ENCODE measurements at places on chromosomes 6 and 20.

- DNase-seq = no peak
These were observed 144.4 kb upstream of the MAN1A1 start for GRCh38 chr6:119493980-119494379.

DNA sequence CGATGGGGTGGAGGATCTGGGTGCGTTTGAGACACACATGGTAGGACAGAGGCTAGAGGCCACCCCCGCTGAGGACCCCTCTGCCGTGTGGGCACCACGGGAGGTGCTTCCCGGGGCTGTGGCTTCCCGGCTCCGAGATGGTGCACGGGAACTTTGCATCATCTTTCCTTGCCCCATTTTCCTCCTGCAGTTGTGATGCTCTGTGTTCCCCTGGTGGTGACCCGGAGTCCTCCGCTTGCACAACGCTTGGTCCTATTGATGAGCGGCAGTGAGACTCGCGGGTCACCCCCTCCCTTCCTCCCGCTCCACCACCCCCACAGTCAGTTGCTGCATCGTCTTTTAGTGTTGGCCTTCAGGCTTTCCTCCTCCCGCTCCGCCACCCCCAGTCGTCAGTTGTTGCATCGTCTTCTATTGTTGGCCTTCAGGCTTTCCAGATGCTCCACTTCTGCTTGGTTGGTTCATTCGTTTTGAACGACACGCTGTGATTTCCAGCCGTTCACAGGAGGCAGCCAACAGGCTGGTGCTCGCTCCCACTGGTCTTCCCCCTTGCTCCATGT is 37.3 kb downstream of the PYGB start:
- DNase-seq = peak; percentile 4

DNA sequence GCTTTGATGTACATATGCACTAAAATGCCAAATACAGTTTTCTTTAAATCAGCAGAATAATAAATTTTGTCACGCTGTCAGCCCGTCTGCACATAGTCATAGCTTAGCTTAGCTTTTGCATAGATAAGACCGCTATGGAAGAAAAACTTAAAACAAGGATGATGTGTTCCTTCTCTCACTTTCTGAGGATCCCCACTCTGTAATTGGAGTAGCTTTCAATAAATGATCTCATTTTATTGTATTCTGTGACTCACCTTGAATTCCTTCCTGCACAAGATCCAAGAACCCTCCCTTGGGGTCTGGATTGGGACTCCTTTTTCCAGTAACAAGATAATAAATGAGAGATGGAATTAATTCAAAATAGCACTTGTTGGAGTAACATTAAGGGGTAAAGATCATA is 186.2 kb downstream of the CDH26 start:
- DNase-seq = no peak

DNA sequence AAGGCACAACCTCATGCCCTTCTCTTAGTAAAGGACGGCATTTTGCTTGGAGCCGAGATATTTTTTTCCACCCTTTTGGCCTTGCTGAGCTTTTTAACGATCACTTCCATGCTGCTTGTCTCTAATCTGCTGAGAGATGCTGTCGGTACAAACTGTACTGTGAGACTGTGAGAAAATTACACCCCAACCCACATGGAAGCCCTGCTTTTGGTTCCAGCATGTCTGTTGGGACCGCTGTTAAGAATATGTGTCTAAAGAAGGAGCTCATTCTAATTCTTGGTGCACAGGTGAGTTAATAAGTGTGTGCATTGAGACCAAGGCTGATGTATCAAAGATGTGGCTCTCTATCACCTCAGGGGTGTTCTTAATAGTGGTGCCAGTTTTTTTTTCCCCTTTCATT is 304.5 kb upstream of the MAP3K7 start:
- no peak for DNase-seq

GRCh38 chr6:10618409-10618808 is 76.0 kb downstream of the C6orf52 start:
- no peak for DNase-seq

GRCh38 chr6:37125774-37126492 is 44.0 kb upstream of the PIM1 start:
- no peak for DNase-seq

DNA sequence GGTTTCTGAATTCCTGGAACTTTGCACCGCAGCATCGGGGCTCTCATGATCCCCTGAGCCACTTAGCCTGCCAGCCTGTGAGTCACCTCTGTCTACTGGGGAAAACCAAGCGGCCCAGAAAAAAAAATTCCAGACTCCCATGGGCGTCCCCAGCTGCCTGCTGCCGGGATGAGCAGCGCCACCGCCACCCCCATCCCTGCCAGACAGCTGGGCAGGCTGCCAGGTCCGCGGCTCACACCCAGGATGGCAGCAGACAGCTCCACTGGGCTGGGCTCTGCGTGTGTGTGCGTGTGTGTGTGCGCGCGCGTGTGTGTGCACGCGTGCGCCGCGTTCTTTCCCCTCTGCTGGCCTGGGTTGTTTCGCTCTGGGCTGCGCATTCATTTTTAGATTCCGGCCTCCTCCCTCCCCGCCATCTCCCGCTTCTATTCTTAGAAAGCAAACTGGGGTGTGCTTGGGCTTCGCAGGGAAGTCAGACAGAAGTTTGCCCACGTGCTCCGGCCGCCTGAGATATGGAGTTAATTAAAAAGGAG is 38.9 kb upstream of the PMEPA1 start:
- peak; percentile 84 for DNase-seq

DNA sequence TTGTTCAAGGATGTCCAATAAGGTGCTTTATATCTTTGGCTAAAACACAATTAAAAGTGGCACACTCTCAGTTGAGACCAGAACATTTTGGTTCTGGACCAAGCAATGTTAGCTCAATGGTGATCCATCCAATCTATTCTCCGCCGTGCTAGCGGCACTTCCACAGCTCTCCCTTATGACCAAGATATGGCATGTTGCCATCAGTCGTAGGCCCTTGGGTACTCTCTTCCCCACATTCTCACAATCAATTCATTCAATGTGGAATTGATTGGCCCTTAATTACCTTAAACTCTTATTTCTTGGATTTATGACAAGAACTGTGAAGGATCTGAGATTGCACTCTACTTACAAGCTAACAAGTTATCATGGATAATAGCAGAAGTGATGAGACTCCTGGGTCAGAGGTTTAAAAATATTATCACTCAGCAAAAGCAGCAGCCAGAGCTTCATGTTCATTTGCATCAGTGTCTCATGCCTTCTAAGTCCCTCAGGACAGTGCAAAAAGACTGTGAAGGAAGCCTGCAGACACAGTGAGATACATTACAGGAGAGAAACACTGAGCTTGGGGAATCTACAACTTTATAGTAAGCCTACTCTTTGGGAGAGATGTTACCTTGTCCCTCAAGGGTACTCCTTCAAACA is 80.0 kb upstream of the ARG1 start:
- DNase-seq = no peak

All from left ventricle myocardium inferior (tissue), 1 donor.